WERI-Rb-1 (cell line): ENCODE measurements at places on chromosomes 13 and 19.

DNA sequence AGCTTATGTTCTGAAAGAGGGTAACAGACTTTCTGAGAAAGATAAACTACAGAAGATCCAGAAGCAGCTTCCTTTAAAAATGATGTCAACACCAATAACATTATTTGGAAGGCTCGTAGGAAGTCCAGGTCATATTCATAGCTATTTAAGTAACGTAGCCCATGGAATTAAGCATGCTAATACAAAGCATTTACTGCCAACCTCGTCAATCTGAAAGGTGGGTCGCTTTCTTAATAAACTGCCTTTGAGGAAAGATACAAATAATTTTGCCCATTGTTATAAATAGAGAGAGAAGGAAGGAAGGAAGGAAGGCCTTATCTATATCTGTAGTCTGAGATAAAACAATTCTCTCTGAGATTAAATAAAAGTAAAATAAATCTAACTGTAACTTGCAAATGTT, 80.3 kb downstream of the STARD13 start:
- no peak for DNase-seq

GRCh38 chr13:27352698-27353097, 71.7 kb upstream of the GTF3A start:
- DNase-seq, result no peak

- peak; percentile 47 for DNase-seq
These were observed 30.0 kb upstream of the TPT1 start for GRCh38 chr13:45370922-45371406.

GRCh38 chr13:92716749-92717148, 509.9 kb upstream of the GPC6 start:
- DNase-seq, result no peak

- DNase-seq, result no peak
These were observed 109.5 kb downstream of the DNAJC15 start for GRCh38 chr13:43132911-43133310.

DNA sequence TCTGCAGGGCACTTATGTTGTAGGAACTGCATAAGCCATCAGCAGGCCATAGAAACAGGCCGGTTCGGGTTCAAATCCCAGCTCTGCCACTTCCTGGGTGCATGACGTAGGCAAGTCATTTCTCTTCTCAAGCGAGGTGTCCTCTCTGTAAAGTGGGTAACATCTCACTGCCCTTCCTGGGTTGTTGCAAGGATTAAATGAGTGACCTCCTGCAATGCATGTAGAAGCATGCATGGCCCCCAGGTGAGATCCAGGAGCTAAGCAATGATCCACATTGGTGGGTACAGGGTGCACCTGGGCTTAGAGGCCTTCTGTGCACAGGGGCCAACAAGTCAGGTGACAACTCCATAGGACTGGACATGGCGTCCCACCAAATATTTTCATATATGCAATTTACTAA, 13.8 kb downstream of the PHLDB3 start:
- DNase-seq, result no peak

- no peak for DNase-seq
These were observed 83.9 kb upstream of the TSC22D1 start for GRCh38 chr13:44660050-44660449.

DNA sequence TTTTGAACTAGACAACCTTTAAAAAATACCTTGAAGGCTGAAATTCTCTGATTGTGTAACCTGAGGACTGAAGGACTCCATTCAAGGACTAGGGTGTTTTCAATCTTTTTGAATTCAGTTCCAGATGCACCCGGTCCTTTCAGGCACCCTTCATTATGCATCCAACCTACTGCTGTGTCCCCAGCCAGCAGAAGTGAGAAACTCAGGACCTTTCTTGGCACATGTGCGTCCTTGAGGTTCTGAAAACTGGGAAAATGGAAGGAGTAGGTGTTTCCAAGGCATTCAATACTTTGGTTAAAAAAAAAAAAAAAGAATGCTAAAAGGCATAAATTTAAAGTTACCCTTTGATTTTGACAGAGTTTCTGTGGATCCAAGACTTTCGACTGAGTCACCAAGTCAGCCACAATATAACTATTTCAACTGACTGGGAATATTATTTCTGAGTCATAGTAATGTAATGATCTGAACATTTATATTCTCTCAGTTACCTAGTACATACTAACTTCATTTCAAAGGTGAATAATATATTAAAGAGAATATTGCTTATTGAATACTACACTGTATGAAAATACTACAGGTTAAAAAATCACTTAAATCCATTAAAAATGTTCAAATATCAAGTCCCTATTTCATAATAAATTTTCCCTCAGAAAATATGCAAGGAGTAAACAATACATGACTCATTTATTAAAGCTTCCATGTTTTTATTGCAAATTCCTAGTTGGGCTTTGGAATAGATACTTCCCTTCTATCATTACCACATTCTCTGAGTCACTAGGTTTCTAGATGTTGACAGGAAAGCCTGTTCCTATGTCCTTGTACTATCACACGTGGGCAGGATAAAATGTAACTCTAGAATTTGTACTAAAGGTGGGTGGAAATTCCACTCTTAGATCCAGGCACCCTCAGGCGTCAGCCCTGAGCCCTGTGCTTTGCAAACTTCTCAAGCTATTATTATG, 2.4 kb upstream of the ITGBL1 start:
- no peak for DNase-seq

DNA sequence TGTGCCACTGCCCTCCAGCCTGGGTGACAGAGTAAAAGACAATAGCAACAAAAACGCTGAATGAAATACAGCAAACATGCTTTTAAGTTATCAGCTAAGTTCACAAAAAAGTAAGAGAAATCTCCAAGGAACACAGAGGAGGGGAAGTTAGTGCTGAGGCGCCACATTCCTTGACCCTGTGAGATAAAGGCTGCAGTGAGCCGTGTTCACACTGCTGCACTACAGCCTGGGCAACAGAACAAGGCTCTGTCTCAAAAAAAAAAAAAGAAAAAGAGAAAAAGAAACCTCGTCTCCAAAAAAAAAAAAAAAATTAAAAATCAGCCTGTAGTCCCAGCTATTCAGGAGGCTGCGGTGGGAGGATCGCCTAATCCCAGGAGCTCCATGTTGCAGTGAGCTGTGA, 16.3 kb upstream of the DOCK6 start:
- no peak for DNase-seq

DNA sequence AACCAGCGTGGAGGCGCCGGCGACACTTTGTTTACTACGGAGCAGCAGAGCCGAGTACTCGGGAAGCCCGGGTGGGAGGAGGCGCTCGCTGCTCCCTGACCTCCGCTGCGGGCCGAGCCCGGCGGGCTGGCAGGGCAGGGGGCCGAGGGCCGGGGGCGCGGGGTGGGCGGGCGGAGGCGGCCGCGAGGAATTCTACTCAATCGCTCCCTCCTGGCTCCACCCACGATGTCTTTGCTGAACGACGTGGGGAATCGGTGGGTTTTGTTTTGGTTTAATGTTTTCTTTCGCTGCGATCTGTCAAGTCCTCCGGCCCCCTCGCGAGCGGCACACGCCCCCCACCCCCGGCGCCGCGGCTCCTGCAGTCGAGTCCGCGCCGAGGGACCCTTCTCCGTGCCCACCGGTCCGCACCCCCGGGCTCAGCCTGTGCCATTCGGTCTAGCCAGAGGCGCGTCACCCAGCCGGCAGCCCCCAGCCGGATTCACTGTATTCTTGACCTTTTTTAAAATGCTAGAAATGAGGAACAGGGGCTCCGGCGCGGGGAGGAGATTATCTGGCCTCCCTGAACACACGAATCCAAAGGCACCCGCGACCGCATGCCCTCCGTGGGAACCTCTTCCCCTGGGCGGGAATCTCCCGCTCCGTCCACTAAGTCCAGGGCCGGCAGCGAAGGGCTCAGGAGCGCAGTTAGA, 636 bp upstream of the FOXO1 start:
- no peak for DNase-seq

GRCh38 chr19:42038666-42039065, 31.3 kb downstream of the GRIK5 start:
- DNase-seq, result no peak

GRCh38 chr19:38709671-38710415, 34.4 kb downstream of the CAPN12 start:
- DNase-seq, result peak; percentile 47

DNA sequence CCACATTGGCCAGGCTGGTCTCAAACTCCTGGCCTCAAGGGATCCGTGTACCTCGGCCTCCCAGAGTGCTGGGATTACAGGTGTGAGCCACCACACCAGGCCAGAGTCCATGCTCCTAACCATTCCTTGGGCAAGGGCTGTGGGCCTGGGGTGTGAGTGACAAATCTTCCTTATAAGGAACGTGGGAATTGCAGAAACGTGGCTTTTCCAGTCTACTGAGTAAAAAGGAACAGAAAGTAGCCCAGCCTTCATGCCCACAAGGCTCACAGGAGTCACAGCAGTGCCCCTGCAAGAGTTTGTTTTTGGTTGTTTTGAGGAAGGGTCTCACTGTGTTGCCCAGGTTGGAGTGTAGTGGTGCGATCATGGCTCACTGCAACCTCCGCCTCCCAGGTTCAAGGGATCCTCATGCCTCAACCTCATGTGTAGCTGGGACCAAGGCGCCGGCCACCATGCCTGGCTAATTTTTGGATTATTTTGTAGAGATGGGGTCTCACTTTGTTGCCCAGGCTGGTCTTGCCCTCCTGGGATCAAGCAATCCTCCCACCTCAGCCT, 5.1 kb downstream of the MYPOP start:
- no peak for DNase-seq

DNA sequence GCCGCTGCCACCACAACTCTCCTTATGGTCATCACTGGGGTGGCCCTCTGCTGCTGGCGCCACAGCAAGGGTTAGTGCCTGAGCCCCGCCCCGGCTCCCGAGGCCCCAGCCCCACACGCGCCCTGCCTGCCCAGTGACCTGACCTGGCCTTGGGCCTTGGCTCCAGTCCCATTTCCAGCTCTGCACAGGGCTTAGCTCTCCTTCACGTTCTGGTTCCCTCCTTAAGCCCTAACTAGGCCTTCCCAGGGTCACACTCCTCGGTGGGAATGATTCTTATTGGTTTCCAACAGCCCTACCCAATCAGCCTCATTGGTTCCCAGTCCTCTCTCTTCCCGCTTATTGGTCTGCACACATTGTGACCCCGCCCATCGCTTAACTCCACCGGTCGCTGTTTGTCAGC, 5.8 kb downstream of the KIRREL2 start:
- no peak for DNase-seq

DNA sequence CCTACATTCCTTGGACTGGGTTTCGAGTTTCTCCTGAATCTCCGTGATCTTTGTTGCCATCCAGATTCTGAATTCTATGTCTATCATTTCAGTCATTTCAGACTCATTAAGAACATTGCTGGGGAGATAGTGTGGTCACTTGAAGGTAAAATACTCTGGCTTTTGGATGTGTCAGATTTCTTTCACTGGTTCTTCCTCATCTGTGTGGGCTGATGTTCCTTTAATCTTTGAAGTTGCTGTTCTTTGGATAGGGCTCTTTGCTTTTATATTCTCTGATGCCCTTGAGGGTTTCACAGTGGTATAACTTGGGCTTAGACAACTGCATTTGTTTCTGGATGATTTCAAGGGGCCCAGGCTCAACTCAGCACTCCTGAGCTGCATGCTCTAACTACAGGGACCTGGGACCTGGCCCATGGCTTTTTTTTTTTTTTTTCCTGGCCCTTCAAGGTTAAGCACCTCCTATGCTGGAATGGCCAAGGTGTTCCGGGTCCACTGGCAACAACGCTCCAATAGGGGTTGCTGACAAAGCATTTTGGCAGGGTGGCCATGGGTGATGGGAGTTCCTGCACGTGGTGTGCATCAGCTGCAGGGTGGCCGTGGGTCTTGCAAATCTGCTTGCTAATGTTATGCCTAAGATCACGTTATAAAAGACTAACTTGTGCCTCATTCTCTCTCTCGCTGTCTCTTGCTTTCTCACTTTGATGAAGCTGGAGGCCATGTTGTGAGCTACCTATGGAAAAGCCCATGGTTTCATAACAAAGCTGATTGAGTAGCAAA, 5.9 kb upstream of the SIGLEC7 start:
- no peak for DNase-seq

GRCh38 chr19:2551864-2552185, 75.9 kb downstream of the GADD45B start:
- no peak for DNase-seq

DNA sequence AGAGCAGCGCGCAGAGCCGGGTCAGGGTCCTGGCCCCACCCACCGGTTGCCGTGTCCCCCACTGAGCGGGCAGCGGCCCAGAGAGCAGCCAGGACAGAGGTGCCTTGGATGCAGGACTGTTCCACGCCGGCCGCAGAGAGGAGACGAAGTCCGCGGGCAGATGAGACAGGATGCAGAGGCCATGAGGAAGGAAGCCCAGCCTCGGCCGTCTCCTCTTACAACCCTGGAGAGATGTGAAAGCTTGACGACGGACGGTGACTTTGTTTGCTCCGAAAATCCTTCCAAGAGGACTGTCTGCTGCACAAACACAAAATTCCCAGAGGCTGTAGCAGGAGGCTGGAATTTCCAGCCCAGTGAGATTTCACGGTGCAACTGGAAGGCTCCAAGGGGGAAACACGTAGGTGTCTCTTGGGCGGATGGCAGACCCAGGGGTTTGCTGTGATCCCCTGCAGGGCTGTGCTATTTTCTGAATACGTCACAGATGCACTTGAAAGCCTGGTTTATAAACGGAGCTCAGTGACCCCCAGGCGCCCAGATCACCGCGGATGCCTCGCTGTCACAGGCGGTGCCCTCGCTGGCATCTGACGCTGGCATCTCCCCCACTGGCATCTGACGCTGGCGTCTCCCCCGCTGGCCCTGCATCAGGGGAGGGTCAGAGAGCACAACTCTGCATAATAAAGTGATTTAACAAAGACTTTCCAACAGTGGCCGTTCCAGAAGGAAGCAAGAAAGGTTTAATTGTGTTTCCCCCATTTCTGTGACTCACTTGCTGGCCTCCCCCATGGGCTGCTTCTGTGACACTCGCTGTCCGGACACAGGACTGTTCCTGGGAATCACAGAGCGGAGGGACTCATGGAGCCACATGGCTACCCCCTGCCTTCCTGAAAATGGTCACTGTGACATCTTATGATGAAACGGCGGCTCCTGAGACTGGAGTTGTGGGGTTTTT, 62.0 kb upstream of the C13orf46 start:
- DNase-seq, result no peak

- peak; percentile 32 for DNase-seq
These were observed 31.7 kb downstream of the RASA3 start for GRCh38 chr13:114100446-114101357.

- DNase-seq, result no peak
These were observed 3.3 kb downstream of the FCGRT start for GRCh38 chr19:49515767-49516166.
